ENCODE measurements at places on chromosomes 3 and 15.

- no peak for DNase-seq
Observed at GRCh38 chr15:88449581-88449980, 17.6 kb downstream of the MRPL46 start.

DNA sequence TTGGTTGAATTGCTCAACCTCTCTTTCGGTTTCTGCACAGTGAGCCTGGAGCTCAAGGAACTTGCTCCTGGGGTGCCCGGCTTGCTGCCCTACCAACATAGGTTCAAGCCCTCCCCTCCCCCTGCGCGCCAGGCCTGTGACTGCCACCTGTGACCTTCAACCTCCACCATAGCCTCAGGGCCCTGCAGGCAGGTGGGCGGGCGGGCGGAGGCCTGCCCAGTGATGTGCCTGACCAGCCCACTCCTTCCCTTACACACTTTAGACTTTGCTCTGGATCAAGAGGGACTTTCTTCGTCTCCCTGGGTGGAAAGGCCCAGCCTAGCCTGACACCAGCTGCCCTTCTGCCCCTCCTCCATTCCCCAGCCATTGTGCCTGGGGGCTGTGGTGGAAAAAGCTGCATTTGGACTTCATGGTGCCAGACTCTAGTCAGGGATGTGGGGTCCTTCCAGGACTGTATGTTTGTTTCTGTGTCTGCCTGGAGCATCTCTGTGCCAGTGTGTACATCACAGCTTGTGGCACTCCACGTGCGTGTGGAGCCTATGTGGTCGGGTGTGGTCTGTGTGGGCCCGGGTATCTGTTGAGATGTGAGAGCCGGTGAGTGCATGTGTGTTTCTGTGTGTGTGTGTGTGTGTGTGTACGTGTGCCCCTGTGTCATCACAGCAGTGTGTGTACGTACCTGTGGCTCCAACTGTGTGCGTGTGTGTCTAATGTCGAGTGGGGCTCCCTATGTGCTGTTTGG lies 9.5 kb downstream of the PRKCD start:
- no peak for DNase-seq

DNA sequence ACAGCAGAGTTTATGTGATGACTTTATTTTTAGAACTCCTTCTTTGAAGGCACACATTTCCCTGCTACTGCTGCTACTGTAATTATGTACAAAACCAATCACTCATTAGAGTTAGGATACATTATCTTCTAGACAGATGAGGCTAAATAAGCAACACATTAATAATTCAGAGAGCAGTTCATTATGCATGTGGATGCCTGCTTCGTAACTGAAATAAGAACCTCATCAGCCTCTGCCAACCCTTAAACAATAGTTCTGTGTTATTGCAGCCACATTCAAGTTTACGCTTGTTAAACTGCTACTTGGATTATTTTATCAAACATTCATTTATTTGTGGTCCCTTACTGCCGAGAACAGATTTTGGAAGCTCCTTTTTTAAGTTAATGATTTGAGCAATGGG lies 52.5 kb upstream of the C15orf61 start:
- DNase-seq: no peak

- no peak for DNase-seq
Observed at GRCh38 chr15:90638201-90638691, 78.9 kb upstream of the BLM start.

DNA sequence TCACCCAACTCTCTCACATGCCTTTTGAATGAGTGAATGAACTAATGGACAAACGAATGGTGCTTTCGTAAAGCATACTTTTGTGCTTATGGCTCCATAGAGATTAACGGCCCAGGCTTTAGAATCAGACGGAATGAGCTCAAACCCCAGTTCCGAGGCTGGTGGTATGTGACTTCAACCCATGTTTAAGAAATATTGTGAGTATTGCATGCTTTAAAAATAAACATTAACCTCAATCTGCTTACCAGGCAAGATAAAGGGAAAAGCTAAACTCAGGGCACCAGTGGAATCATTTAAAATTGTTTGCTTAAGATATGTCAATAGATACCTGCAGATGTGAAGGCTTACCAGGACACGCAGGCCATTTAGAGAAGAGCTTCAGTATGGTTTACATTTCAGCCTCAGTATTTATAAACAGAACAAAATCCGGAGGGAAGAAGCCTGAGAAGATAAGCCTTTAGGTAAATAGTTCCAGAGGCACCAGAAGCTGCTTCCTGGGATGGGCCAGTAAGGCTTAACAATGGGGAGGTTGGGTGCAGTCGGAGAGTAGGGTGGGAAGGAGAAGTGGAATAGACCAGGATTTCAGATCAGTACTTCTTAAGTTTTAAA lies 186.4 kb downstream of the ADAMTS9 start:
- no peak for DNase-seq

DNA sequence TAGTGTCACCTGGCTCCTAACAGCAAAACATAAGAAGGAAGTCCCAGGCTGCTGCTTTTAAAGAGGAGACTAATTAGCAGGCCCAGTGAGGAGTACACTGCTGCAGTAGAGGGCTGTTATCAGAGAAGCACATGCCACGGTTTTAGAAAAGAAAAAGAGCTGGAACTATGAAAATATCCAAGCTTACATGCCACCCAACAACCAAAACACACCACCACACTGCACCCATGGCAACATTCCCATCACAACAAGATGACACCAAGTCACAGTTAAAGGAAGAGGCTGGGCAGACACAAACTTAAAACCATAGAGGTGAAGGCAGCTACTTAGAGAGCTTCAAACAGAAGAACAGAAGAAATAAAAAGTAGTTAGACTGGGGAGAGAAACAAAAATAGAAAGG lies 37.0 kb downstream of the NPTN start:
- DNase-seq: no peak

DNA sequence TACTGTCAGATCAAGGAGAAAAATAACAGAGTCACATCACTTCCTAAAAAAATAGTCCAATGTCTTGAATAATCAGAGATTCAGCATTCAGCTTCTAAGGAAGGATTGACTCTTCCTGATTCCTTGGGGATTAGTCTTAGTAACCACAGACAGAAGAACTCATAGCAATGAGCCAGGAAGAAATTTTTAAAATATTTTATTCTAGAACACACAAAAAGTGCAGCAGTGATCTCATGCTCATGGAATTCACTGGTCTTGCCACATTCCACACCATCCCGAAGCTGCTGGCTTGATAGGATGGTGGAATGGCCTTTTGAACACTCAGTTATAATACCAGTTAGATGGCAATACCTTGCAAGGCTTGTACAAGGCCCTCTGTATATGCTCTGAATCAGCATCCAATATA lies 43.0 kb upstream of the ABI3BP start:
- no peak for DNase-seq

DNA sequence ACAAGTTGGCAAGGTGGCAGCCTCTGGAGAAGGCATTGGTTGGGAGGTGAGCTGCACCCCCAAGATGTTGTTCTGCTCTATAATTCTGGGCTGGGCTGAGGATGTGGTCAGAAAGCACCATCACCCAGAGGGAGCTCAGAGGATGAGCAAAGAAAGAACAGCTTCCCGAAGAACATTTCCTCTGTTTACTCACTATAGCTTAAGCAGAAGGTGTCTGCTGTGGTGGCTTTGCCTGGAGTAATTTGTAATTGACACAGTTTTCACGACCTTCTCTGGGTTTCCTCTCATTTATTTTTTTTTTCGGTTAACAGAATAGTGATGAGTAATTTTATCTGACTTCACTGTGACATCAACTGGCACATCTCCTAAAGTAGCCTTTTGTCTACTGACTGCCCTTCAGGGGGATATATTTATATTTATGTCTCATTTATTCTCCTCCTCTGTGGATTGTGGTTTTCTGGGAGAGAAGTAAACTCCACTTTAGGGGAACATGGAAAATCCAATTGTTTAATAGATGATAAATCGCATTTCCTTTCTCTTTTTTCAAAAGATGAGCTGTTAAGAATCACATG lies 49.5 kb upstream of the ABHD17C start:
- no peak for DNase-seq
